ENCODE measurements at places on chromosomes 1 and 21.

DNA sequence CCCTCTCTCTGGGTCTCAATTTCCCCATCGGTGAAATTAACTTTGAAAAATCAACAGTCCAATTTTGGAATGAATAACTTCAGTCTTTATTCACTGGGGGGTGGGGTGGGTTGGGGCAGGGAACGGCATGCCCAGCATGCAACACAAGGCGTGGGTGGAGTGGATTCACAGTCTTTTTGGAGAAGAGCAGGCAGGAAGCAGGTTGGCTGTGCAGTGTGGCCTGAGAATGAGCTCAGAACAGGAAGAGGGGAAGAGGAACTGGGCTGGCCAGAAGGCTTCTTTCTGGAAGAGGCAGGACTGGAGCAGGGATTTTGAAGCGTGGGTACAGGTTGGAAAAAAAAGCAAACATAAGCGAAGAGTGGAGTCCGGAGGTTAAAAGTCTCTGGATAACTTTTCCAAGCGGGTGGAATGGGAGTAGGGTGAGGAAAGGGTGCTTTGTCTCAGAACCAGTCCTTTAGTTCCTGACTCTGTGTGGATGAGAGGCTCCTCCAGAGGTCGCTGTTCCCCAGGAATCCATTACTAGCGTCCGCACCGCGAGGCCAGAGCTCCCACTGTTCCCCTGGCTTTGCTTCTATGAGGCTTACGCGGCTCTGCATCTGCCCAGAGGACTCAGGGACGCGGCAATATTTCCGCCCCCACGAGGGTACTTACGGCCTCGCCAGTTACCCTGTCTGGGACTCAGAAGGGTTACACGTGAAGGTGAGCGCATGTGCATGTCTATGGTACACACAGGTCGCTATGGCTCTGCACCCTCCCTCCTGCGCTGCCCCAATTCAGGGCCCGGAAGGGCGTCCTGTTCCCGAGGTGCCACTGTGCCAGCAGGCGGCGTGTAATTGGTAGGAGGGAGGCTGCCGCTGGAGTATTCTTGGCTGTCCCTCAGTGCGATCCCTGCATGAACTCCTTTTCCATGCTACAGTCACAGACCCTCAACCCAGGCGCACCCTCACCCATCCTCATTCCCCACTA, 5.5 kb upstream of the FOXD2 start:
- DNase-seq: no peak

DNA sequence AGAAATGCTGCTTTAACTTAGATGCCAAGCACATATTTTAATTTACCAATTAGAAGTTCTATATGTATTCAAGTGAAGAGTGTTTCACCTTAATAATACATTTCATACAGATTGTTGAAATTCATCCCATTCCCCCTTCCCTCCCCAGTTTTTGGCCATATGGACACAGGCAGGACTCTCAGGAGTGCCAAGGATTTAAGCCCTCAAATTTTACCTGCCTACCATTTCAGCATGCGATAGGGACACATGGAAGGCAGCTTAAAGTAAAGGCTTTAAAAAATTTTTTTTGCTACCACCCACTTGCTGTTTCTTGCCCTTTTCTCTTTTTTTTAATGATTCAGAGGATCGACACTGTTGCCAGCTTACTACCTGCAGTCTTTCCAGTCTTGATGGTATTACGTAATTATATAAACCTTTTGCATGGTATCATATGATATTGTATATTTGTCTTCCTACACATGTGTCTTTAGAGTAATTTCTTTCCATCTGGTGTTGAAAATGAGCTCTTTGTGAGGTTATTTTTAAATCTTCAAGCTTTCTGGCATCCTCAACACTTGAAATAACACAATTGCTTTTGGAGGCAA, 7.0 kb downstream of the EPB41 start:
- no peak for DNase-seq

DNA sequence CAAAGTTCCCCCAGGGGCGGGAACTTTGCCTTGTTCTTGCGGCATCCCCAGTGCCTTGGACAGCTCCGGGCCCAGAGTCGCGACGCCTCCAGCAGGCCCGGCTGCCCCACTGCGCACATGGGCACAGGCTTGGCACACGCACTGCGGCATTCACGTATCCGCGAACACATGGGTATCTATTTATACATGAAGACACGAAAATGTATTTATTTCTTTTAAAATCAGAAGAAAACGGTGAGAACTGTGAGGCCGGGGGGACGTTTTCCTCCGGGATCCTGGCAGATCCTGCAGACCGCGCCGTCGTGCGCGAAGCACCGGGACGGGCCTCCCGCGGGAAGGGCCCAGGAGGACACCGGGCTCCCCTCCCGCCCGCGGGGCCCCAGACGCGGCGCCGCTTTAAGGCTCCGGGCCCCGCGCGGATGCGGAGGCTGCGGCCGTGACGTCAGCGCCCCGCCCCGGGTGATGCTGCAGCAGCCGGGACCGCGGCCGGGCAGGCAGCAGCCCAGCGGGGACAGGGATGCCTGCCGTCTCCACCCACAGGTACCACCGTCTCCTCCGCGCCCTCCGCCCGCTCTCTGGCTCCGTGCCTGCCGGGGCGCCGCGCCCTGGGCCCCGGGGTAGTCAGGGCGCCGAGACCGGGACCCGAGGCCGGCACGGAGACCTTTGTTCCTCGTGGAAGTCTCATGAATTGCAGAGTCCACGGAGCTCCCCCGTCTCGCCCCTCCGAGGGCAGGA, at the start of gene SLC45A1:
TSS of gene SLC45A1 (plus strand) at position 468 of the 735 bp plus-strand sequence. CDS start 6,216 bp downstream, outside the sequence.
- DNase-seq: peak; percentile 80

GRCh38 chr1:10880063-10880462, 83.6 kb upstream of the CASZ1 start:
- no peak for DNase-seq

- DNase-seq: peak; percentile 69
Observed at GRCh38 chr1:36156329-36157114, 562 bp downstream of the MAP7D1 start.

DNA sequence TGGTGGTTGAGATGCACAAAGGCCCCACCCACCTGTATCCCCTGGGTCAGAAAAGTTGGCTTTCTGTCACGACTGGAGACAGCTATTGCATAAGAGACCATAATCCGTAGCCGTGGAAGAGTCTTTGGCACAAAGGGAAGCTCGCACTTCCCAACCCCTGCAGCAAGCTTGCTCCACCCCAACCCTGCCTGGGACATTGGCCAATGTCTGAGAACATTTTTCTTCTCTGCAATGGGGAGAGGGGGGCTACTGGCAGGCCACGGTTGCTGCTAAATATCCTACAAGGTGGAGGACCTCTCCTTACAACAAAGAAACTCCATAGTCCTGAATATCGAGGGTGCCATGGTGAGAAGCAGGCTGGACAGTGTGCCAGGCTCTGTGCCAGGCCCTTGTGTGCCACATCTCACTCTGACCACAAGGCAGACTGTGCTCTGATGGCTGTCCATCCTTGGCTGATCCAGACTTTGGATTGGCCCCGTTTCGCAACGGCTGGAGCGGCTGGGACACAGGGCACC, 104.1 kb downstream of the CSMD2 start:
- DNase-seq: no peak

GRCh38 chr1:64212031-64212430, 8.6 kb downstream of the UBE2U start:
- DNase-seq: no peak

DNA sequence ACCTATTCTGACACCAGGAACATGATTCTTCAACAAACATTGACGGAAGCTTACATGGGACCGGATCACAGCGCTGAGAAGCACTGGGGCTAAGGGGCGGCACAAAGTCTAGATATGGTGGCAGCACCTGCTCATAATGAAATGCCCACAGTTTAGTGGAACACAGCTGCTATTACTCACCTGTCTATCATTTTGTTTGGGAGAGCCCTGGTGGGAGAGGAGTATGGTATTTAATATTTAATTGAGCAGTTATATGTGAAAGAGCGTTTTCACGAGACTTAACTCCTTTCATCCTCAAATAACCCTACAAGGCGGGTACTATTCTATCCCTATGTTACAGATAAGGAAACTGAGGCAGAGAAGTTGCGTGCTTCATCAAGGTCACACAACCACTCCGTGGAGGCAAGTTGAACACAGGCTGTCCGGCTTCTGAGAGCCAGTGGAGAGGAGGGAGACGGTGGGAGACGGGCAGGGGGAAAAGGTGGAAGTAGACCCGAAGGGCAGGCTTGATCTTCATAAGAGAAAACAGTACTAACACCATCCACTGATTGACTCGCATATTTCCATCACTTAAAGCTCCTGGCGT, 790 bp upstream of the TSNAX start:
- DNase-seq: no peak
